Activated CD4-positive, CD25-positive, alpha-beta regulatory T cell treated with anti-CD3 and anti-CD28 coated beads, Interleukin-2, amount 50 U/mL, for 24 hours (primary cell): ENCODE measurements at places on chromosomes 3 and 15.

DNA sequence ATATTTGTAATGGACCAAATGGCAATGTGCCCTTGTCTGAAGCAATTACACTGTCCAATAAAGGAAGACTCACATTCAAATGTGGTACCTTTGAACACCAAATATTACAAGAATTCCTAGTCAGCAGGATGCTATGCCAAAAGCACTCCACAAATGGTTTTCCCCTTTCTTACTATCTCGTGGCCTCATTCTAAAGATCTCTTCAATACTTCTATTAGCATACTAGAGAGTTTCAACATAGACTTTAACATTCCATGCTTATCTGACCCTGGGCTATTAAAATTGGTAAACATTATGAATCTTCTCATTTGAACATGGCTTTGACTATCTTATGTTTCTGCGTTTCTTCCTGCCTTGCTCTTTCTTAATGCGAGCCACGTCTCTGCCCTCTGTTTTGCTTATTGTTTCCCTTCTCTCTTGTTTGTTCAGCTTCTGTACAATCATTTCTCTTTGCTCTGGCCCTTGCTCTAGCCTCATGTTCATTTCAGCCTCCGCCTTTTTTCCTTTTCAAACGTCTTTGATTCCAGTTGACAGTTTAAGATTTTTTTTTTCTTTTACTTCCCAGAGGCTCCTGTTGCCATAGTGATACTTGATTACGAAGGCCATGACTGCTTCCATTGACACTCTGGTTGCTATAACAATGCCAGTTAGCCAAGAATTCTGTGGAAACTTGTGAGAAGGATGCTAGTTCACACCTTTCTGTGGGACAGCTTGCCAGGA, 49.5 kb upstream of the SLC9A9 start:
- ATAC-seq: no peak

GRCh38 chr3:127691489-127691888, 18.7 kb downstream of the ABTB1 start:
- ATAC-seq: no peak

- ATAC-seq: no peak
Observed at GRCh38 chr3:71229905-71230657, 353.4 kb downstream of the FOXP1 start.

GRCh38 chr3:178804606-178805005, 267.0 kb downstream of the ZMAT3 start:
- ATAC-seq: no peak

DNA sequence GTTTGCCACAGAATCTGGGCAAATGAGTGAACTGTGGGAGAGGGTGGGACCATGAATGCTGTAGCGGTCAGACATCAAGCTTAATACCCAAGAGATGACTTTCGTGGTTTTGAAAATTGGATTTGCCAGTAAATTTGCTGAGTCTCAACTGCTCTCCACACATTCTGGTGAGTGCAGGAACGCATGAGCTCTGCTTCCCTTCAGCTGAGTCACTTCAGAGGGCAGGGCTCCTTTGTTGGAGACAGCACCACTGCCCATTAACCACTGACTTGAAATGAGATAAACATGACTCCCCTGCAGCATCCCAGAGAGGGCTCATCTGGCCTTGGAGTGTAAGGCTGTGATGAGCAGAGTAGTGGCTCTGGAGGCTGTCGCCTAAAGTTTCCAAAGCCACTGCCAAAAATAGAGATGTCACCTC, 22.6 kb downstream of the RARRES1 start:
- ATAC-seq: no peak

DNA sequence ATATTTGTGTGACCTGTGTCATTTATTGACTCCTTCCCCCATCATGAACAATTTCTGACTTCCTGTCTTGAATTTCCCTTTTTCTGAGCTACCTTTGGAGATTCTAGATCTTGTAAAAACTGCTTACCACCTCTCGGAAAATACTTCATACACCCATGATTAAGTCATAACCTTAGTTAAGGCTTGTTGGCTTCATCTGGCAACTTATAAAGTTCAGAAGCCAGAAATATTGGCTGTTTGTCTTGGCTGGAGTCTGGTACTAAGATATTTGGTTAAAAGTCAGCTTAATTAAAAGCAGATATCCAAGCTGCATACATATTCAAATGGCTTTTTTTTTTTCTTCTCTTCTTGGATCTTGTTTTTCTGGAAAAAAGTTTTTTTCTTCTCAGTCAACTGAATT, 37.3 kb upstream of the B3GALNT1 start:
- no peak for ATAC-seq
